Activated T-helper 1 cell treated with anti-CD3 and anti-CD28 coated beads, Interleukin-2, amount 50 U/mL, for 16 hours (primary cell): ENCODE measurements at places on chromosomes 12 and 14.

- no peak for DNase-seq
Observed at GRCh38 chr14:50882932-50883826, 11.3 kb downstream of the ABHD12B start.

GRCh38 chr12:80412343-80412953, 31.6 kb upstream of the PTPRQ start:
- DNase-seq = no peak

DNA sequence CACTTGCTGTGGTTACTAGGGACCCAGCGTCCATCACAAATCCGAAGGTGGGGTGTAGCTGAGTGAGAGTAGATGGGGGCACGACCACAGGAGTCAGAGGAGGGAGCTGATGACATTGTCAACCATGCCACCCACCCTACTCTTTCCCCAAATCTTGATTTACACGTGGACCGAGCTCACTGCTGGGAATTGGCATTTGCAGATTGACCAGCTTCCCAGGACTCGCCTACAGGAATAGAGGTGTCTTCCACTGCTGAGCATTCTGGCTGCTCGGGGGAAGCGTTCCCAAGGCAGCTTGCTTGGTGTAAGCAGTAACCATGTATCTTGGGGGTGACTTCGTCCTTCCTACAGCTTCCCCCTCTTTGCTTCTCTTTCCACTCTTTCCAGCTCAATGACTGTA, 353 bp upstream of the PTPRR start:
- no peak for DNase-seq

GRCh38 chr14:29919845-29920244, 7.8 kb downstream of the PRKD1 start:
- DNase-seq = no peak

- no peak for DNase-seq
Observed at GRCh38 chr14:65833267-65833880, 420.8 kb downstream of the FUT8 start.

GRCh38 chr12:5534426-5535199, 102.7 kb downstream of the NTF3 start:
- DNase-seq = no peak

GRCh38 chr12:60849723-60850122, 1253.9 kb downstream of the SLC16A7 start:
- DNase-seq = no peak

- no peak for DNase-seq
Observed at GRCh38 chr14:54727929-54728328, 161.0 kb downstream of the SAMD4A start.

DNA sequence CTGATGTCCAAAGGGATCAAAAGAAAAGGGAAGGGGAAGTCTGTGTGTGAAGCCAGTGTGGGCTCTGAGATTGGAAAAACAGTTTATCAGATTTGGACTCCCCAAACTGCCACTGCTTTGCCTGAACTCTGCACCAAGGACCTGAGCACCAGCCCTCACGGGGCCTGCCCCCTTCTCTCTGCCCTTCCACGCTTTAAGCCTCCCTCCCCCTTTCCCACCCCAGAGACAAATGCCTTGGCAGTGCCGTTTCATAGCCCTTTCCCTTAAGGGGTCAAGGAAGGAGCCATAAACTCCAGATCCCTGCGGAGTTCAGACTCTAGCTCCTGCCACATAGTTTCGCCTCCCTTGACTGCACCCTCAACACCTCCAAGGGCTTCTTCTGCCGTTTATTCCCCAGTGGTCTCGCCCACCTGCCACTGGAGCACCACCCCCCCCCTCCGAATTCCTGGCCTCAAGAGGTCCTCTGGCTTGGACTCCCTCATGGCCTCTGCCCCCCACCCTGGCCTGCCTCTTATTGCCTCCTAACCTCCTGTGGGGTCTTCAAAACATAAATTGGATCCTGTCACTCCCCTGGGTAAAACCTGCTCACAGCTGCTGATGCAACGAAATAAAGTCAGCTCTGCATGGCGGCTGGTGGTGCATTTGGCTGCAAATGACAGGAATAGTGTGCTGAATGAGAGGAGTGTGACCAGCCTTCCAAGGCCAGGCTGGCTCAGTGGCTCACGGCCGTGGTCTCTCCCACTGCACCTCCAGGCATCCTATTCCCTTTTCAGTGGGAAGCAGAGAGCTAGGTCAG, 18.8 kb downstream of the SLC25A29 start:
- no peak for DNase-seq

DNA sequence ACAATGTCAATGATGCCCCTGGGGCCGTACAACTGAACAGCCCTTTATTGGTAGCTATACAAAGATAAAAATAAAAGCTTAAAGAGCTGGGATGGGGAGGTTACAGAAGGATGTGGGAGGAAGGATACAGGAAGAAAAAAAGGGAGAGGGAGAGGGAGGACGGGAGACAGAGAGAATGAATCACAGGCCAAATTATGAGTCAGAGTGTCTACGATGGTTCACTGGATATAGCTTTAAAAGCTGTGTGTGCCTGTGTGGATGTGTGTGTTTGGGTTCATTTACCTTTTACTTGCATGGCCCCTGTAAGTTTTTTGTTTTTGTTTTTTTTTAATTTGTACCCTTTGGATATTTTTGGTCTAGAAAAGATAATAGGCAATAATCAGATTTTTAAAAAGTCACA, 111.9 kb downstream of the CCDC60 start:
- no peak for DNase-seq

DNA sequence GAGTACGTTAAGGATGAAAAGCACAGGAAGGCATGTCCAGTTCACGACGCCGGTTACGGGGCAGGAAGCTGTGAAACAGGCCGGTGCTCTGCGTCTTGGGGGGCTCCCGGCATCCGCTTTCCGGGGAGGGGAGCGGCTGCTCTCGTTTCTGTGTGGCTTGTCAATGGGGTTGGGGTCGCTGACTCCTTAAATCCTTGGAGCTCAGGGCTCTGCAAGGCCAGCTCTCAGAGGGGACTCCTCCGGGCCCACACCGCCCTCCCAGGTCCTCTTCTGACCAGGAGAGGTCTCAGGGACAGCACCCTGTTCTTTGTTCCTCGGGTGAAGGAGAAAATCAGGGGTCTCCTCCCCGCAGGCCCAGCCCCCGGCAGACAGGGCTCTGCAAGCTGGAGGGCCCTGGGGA, 78.1 kb downstream of the GALNT9 start:
- DNase-seq = no peak

DNA sequence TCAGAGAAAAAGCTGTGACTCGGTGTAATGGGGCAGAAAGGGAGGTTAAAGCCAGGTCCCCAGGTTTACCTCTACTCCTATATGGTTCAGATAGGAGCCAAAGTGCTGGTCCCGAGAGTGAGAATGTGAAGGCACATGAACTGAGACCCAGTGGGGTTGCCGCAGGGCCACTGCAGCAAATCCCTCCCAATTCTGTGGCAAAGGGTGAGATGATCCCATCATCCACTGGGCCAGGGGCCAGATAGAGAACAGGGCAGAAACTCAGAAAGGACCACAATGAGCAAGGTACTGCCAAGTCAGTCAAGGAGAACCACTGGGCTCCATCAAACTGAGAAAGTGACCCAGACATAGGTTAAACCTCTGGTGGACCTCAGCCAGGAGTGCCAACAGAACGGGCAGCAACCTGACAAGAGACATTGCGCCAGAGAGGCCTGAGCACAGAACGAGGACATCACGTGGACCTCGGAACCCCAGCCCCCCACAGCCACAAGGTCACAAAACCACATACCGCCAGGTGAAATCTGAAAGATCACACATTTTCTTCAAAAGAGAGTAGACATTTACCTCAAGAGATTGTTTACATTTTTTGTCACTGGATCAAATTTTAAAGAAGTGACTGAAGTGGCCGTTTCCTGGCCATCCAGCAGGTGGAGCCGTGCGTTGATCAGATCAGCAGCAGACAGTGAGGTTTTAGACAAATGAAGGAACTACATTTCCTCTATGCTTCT, 20.5 kb upstream of the ITPR2 start:
- DNase-seq = peak; percentile 45

DNA sequence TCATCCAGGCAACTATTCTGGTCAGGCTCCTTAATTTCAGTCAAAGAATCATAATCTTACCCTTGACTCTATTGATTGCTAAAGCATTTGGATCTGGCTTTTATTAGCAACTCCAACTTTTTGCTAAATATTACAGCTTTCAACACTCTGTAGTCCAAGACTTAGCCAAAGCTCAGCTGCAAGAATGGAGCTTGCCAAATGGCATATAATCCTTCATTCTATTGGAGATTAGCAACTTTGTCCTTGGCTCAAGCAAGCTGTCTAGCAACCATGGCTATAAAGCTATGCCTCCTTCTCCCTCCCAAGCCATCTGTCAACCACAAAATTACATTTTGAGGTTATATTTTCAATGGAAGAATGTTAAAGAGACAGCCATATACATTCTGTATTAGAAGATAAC, 23.1 kb upstream of the NID2 start:
- no peak for DNase-seq

GRCh38 chr12:44193281-44193680, 357.4 kb downstream of the TMEM117 start:
- DNase-seq = no peak
